WTC11 (cell line): ENCODE measurements at places on chromosomes 11 and 22.
A peak's percentile ranks its signal among the peaks of the same experiment; 100 is the strongest.

DNA sequence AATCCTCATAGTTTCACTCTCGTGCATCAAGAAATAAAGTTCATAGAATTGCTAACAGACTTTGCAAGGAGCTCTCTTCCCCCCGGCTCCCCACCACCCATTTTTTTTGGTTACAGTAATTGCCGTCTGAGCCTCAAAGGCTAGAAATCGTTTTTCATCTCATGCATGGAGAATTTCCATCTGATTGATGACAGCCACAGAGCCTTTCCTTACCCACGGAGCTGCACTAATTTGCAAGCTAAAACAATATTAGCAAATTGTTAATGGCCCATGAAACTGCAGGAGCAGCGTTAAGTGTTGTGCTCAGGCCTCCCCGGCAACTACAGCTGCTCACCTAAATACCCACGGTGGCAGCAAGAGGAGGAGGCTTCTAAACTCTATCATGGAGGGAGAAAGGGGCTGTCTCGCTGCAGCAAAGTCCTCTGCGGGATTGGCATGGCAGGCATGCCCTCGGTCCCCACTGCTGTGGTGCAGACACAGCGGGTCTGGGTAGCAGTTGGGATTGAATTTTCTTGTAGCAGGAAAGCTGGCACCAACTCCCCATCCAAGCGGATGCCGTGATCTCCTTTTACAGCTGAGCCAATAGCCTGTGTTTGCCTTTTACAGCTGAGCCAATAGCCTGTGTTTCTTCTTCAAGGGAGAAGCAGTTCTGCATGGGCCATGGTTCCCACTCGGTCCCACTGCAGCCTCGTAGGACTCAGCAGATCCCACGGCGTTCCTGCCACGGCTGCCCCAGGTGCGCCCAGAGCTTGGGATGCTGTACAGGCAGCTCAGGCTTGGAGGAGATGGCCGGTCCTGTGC is 412.3 kb downstream of the BRD1 start:
- no peak for DNase-seq

GRCh38 chr11:132590986-132591385 is 941.3 kb downstream of the OPCML start:
- no peak for DNase-seq

- DNase-seq: peak; percentile 54
Observed at GRCh38 chr11:14644226-14645014, 816 bp downstream of the PDE3B start.

GRCh38 chr11:29962243-29962642 is 54.6 kb downstream of the KCNA4 start:
- peak; percentile 78 for DNase-seq

DNA sequence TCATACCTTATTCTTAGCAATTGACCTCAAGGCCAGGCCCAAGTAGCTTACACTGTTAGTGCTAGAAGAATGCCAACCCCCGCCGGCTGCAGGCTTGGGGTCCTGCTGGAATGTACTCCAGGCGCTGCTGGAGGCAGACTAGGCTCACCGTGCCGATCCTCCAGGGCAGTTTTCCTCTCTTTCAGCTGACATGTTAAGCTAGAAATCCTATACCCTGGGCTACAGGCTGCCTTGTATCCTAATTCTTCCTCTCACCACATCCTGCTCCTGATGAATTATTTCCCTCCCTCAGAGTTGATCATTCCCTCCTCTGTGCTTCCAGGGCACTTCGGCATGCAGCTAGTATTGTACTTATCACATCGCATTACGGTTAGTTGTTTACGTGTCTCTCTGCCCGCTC is 3.4 kb downstream of the SPTBN2 start:
- no peak for DNase-seq

- no peak for DNase-seq
Observed at GRCh38 chr22:19064354-19065054, 57.7 kb downstream of the DGCR2 start.

GRCh38 chr11:111785886-111786412 is 19.8 kb upstream of the PPP2R1B start:
- no peak for DNase-seq

- no peak for DNase-seq
Observed at GRCh38 chr22:49725516-49725915, 102.2 kb downstream of the BRD1 start.

DNA sequence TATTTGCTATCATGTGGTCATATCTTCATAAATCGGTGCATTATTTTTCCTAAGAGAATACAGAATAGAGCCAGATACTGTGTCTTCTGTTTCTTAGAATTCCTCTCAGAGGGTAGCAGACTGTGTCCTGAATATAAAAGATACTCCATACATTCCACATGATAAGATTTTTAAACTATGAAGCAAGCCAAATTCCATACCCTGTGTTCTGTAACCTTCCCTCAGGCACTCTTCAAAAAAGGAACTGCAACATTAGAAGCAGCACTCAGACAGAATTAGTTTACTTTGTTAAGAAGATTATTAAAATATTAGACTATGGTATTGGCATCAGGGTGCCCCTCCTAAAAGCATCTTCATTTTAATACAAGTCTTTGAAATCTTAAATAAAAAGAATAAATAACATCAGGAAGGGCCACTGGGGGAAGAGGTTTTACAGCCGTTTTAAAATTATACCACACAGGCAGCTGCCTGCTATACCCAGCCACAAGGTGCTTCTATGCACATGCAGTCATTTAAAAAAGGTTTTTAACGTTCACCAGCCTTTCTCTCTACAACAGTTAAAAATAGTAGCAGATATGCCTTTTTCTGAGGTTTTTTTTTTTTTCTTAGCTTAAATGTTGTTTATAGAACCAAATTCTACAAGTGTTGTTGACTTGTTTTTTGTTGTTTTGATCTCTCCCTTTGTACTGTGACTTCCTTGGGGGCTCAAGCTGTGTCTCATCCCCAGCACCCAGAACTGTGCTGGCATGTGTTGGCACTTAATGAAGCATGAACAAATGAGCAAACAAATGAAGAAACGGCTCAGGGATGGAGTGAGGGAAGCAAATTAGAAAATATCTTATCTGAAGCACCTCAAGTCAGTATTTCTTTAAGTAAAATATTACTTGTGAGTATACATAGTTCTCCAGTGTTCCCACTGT is 54.7 kb upstream of the CCDC89 start:
- no peak for DNase-seq

- no peak for DNase-seq
Observed at GRCh38 chr11:32830413-32830738, 649 bp downstream of the PRRG4 start.

DNA sequence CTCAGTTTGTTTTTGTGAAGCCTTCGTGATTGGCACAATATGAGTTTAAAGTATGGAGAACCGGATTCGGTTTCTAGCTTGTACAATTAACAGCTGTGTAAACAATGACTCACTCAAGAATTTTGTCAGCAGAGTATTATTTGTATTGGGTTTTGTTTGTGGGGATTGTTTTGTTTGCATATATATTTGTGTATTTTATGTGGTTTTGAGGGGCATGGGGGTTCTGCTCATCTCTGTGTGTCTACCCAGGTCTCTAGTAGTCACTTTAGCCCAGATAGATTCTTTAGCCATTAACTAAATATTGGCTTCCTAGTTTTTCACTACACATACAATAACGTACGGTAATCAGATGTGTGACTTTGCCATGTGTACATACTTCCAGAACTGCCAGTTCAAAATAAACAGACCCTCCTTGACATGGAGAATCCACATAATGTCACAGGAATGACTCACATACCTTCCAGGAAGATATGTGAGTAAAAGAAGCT is 7.5 kb upstream of the MS4A7 start:
- DNase-seq: no peak

DNA sequence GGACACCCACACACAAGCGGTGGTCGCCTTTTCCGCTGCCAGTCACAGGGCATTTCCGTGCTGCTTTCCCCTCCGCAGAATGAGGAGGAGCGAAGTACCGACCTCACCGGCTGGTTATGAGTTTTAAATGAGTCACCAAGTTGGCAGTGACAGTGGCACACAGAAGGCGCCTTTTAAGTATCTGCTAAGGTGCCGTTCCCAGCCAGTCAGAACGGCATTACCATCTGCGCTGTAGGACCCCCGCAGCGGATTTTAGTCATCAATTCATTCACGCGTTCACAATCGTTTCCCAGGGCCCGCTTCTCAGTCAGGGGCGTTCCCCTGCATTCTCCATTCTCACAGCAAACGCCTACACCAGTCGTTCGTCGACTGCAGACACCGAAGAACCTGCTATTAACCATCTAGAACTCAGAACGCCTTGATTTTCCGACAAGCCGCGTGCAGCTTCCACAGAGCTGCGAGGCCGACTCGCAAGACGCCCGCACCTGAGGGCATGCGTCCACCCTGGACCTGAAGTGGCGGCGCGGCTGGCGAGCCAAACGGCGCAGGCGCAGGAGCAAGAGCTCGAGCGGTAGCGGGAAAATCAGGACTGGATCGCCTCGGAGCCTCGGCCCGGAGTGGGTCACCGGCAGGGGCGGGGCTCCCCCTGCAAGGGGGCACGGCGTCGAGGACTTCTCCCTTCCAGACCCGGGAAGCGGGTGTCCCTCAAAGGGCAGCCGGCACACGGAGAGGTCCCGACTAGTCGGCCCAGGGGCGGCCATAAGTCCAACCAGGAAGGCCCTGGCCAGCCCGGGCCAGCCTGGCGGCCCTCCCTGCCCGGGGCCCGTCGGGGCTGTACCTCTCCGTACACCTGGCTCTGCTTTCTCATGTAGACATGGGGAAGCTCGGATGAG is 642 bp downstream of the CYP2R1 start:
- DNase-seq: peak; percentile 91

DNA sequence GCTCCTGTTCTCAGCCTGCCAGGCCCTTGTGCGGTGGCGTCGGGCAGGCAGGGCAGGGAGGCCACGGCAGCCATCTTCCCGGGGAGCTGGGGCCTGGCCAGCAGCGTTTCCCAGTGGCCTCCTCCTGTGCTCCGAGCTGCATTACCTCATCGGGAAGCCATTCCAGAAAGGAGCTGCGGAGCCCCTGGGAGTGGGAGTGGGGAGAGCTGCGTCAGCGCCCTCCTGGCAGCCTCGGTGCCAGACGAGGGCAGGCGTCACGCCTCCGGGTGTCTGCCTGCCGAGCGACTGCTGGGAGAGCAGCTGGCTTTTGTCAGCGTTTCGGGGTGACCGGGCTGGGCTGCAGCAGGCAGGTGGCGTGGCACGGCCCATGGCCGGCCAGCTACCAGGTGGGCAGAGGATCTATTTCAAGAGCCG is 30.9 kb upstream of the WNT7B start:
- DNase-seq: no peak

DNA sequence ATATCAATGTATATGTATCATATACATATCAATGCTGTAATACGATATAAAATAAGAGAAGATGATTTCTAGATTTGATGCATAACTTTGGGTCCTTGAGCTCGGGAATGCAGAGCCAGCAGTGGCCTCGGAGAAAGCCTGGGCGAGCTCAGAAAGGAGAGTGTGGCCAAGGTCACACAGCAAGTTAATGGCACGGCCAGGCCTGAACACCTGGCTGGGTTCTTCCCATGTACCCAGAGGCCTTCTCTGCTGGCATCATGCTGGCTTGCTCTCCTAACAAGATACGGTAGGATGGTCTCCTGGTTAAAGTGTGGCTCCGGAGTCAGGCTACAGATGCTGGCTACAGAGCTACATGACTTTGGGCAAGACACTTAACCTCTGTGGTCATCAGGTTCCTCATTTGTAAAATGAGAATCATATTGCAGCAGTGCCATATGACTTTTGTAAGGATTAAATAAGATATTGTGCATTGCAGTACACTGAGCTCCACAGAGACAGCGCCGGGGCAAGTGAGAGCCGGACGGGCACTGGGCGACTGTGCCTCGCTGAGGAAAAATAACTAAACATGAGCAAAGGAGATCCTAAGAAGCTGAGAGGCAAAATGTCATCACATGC is 29.9 kb downstream of the TPST2 start:
- DNase-seq: no peak

DNA sequence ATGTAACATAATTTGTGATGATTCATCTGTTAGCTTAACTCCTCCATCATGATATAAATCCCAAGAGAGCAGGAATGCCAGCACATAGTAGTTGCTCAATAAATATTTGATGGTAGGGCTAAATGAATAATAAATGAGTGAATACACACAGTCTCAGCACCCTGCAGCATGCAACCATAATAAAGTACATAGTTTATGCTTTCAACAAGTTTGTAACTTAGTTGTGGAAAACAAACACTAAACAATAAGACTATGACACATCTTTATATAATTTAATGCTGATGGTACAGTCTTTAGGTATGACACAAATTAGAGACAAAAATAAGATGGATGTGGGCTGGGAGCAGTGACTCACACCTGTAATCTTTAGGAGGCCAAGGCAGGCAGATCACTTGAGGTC is 3.8 kb downstream of the ALKBH8 start:
- no peak for DNase-seq

DNA sequence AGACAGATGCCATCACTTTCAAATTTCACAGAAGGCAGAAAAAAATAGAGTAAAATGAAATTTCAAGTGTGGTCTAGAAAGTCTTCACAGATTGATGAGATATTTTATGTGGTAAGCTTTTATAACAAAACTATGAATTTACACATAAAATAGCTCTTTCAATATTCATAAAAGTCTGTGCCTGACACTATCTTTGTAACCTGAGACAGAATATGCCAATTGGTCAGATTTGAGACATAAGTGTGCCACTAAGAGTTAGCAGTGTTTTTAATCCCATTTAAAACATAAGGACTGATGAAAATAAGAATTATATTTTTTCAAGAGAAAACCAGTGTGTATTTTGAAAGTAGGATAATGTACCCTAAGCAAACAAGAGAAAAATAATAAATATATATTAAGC is 769.5 kb upstream of the LUZP2 start:
- DNase-seq: no peak

- DNase-seq: no peak
Observed at GRCh38 chr11:24805671-24806070, 308.8 kb downstream of the LUZP2 start.

DNA sequence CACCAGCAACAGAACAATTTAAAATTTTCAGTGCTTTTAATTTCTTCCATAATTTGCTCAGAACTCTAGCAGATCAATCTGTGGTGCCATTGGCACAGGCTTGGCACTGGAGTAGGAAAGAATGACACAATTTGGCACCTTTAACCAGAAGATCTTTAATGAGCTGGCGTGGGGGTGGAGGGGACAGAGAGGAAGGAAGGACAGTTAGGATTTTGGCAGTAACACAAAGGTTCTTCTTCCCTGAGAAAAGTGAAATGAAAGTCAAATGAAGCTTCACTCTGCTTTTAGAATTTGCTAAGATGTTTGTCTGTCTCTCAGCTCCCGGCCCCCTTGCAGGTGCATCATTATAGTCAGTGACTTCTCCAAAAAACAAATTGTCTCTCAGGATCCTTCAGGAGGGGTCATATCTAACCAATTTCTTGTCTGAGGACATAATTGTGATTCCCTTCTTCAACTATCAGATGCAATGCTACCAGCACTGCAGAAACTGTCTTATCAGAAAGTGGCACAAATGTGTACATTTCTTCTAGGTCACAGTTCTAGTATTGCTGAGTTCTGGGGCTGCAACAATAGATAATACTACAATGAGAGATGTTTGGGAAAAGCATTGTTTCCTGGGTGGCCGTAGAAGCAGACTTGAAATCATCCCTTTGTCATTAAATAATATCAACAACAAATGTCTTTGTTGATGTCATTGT is 66.8 kb downstream of the CSTPP1 start:
- DNase-seq: no peak

DNA sequence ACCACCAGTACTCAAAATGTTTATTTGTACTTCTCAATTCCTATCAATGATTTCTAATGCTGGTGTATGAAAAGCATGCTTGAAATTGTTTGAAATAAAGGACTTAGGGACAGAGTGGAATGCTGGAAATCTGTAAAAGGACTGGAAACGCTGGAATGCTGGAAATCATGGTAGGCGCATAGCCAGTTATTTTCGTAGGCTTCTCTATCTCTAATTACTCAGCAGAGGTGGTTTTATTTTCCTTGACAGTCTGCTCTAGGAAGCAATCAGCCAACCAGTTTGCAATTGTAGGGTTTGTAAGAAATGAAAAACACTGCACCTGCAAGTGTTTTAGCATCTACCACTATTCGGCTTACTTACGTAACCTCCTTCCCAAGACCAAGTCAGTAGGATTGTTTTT is 788 bp downstream of the LIN7C start:
- DNase-seq: no peak
